MM.1S (cell line): ENCODE measurements at places on chromosomes 2 and 18.
A peak's percentile ranks its signal among the peaks of the same experiment; 100 is the strongest.

- no peak for DNase-seq
Observed at GRCh38 chr2:151423760-151424159, 14.1 kb downstream of the RIF1 start.

GRCh38 chr18:25787276-25787675 lies 303.1 kb downstream of the SS18 start:
- DNase-seq, result no peak

- DNase-seq, result no peak
Observed at GRCh38 chr2:72236445-72237067, 88.9 kb upstream of the CYP26B1 start.

DNA sequence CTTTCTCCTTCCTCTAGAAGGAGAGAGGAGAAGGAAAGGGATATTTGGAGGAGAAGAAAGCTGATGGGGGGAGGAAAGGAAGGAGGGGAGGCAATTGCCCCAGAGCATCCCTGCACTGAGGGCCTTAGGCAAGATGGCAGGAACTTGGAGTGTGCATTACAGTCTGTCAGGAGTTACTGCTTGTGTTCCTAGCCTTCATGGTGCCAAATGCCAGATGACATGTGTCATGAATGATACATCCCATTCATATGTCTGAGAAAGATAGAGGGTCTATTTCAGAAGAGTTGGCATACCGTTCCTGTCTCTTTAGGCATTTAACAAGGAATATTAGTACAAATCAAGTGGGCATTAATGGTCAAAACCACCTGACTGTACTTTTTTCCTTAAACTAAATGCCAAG lies 232.1 kb upstream of the NT5C1B start:
- no peak for DNase-seq

DNA sequence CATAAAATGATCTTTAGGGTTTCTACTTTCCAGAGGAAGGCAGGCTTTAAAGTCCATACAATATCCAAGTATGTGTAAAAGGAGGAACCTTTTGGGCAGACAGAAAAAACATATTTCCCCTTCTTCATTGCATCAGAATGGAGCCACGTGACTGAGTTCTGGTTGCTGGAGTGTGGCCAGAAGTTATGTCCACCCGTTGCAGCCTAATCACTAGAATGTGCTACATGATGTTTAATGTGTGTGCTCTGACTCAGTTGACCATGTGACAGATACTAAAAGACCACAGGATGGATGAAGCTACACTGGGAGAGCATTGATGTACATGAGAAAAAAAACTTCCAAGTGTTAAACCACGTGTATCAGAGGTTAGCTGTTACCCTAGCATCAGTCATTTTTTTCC lies 460.9 kb downstream of the RIT2 start:
- no peak for DNase-seq

DNA sequence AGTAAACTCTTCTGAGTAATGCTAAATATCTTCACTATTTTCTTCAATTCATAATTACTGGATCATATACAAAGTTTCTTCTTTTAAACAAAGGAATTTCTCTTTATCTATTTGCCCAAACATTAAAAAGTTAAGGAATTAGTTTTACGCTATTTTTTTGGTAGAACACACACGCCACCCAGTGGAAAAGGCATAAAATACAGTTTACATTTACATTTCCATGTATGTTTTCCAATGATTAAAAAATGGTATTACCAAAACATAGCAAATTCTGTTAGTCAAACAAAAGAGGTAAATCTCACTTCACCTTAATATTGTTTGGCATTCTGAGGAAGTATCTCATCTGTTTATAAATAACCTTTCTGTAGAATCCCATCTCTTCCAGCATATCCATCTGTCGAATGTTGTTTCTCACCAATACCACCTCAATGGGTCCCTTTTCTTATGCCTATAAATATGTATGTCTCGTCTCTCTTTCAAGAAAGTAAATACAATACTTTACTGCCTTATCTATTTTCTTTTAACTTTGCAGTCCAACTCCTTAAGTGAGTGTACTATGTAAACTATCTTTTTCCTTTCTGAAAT lies 7.2 kb downstream of the BOLL start:
- DNase-seq, result peak; percentile 34

DNA sequence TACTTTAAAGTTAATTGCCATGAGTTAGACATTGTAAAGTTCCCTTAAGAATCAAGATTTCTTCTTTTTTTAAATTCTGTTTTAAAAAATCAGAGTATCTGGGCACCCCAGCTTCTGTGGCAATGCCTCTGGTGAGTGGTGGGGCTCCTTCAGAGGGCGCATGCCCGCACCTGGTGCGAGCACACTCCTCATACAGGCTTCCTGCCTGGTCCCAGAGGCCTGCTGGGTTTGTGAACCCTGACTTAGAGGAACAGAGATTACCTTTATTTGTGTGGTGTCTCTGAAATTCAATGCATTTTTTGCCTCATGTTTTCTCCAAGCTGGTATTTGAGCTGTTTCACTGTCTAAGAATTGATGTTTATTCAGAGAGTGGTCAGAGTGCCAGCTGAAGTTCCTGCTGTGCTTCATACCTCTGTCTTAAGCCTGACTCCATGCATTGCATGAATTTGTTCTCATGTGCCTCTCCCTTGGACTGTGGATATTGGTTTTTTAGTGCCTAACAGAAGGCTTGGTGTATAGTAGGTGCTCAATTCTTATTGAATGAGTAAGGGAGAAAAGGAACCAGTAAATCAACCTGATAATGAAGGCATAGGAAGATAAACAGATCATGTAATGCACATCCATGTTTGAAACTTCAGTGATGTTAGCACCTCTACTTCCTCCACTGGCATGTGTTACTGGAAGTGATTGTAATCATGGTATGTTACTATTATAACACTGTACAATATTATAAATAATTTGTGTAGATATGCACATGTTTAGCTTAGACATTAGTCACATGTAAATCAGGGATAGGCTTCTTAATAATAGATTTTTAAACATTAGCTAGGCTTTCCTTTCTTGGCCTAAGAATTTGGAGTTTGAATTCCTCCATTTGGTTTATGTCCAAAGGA lies 29.0 kb downstream of the PHLPP1 start:
- DNase-seq, result no peak

DNA sequence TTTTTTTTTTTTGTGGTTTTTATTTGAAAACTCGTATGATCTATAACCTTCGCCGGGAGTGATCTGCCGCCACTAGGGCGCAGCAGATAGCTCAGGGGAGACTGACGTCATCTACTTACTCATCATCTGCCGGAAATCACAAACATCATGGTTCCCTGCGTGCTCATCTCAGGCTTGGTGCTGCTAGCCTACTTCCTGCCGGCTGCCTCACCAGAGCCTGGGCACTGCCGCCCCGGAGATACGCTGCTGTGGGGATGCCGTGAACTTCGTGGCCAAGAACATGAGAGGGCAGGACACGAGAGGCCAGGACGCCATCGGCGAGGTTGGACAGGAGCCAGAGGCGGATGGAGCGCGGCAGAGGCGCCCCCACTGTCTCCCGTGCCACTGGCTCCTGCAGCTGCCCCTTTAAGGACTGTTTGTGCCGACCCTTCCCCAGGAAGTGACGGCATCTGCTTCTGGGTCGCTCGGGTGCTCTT lies 68.8 kb downstream of the DOK6 start:
- no peak for DNase-seq

DNA sequence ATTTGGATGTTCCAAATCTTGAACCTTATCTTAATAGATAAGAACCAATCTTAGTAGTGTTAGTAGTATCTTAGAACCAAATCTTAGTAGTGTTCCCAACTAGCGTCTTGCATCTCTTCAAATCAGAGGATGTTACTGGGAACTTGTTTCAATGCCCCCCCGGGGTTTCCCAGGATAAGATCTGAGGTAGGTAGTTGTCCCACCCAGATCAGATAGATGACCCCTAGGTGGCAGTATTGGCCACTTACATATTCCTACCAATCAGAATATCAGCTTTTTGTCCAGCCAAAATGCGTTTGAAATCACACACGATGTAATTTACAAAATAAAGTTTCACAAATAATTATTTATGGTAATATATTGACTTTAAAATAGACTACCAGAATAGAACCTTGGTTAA lies 314.8 kb downstream of the MBD2 start:
- peak; percentile 21 for DNase-seq

DNA sequence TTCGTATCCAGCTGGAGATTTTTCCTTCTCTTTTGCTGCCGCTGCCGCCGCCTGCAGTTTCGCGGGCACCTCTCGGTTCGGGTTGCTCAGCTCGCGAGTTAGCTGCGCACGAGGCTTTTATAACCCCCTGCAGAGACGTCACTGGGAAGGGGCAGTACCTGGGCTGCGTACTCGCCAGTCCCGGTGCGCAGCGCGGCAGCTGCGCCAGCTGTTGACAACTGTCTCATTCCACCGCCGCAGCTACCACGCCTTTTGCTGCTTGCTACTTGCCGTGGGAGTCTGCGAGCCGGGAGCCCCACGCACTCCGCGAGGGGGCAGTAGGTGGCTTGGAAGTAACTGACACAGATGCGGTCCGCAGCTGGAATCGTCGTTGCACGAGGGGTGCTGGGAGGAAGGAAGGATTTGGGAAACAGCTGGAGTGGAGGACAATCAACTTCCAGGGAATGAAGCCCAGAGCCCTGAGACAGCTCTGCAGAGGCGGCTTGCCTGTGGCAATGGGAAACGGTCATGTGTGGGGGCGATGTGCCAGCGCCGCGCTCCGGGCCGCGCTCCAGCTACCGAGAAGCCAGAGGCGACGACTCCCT lies at the start of gene TACR1:
TSS of gene TACR1 (minus strand) at position 93 of the 584 bp plus-strand sequence. CDS start 586 bp downstream, outside the sequence.
- DNase-seq, result peak; percentile 85

- no peak for DNase-seq
Observed at GRCh38 chr2:60538101-60538500, 15.4 kb downstream of the BCL11A start.

DNA sequence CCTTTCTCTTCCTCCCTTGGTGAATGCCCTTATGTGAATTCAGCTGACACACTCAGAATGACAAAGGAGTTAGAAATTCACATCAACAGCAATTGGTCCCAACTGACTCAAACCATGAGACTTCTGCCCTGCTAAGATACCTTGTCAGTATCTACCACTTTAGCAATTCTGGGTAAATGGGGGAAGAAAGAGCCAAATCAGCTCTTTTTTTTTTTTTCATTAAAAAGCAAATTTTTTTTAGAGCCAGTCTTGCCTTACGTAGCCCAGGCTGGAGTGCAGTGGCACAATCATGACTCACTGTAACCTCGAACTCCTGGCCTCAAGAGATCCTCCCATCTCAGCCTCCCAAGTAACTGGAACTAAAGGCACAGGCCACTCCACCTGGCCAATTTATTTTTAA lies 1.7 kb upstream of the PPP4R1 start:
- DNase-seq, result no peak

GRCh38 chr2:72901426-72901825 lies 14.2 kb downstream of the SPR start:
- no peak for DNase-seq

- DNase-seq, result no peak
Observed at GRCh38 chr2:257429-257828, 6.4 kb downstream of the SH3YL1 start.

GRCh38 chr2:122451040-122451439 lies 695.6 kb downstream of the TSN start:
- peak; percentile 43 for DNase-seq

- DNase-seq, result peak; percentile 46
Observed at GRCh38 chr2:159497256-159497655, 119.1 kb downstream of the BAZ2B start.

- no peak for DNase-seq
Observed at GRCh38 chr2:47964277-47964676, 58.0 kb upstream of the FBXO11 start.

DNA sequence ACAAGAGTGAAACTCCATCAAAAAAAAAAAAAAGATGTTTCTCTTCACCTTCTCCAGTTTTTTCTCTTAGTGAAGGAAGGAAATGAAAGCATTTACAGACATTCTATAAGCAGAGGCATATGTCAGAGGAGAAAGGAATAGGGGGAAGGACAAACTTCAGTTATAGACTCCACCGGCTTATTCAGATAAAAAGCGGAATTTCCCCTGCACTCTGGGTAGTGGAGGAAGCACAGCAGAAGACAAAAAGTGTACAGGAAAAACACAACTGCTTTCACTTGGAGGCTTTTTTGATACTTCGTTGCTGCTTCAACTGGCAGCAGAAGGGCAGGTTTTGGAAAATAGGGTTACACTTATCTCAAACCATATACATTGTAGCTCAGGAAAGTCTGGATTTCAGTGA lies 3.2 kb upstream of the MGAT4A start:
- no peak for DNase-seq

GRCh38 chr2:88377641-88377991 lies 74.9 kb downstream of the FOXI3 start:
- no peak for DNase-seq
